ENCODE measurements at places on chromosomes 2 and 18. TPM values are rescaled to one million over a fixed set of nuclear protein-coding genes. Genes with fewer than 3 reads are reported as not detected.

Gene BUB1
- 6.9 TPM for total RNA-seq

Gene UGT1A7
- not detected for total RNA-seq

Gene PRPF40A
- 105 TPM for total RNA-seq

Gene VWC2L
- 4.1 TPM for total RNA-seq

Gene QPCT
- total RNA-seq, result 22.0 TPM

Gene EHBP1
- total RNA-seq, result 127 TPM

Gene COL4A3
- under 0.01 TPM for total RNA-seq

Gene FBXO15
- 4.1 TPM for total RNA-seq

Gene LDLRAD4
- total RNA-seq, result 60.7 TPM

Gene SP140L
- 1.2 TPM for total RNA-seq

Gene M1AP
- total RNA-seq, result 0.41 TPM

Gene GALR1
- under 0.01 TPM for total RNA-seq

Gene ORC2
- total RNA-seq, result 21.6 TPM

Gene USP40
- total RNA-seq, result 5.3 TPM

Gene VWA3B
- total RNA-seq, result under 0.01 TPM

Gene COL4A4
- 0.41 TPM for total RNA-seq

Gene MCFD2
- 42.4 TPM for total RNA-seq

Gene ICA1L
- total RNA-seq, result 88.5 TPM

All from frontal cortex (tissue), 4 donors.